ENCODE measurements at places on chromosomes 5 and 9.

GRCh38 chr5:101590384-101590783 lies 687.3 kb upstream of the ST8SIA4 start:
- DNase-seq = peak; percentile 3

DNA sequence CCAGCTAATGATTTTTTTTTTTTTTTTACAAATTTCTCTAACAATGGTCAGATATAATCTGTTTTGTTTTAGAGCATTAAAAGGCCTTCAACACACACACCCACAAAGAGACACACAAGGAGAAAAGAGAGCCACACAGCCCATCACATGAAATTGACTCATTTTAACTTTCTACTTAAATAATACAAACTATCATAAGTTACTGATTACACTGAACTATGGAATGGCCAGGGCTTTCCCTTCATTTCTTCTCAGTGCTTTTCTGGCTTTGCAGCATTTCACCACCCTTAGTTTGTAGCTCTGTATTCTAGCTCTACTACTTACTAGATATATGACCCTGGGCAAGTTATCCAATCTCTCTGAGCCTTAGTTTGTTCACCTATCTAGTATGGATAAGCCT lies 13.2 kb downstream of the REEP5 start:
- DNase-seq = no peak

DNA sequence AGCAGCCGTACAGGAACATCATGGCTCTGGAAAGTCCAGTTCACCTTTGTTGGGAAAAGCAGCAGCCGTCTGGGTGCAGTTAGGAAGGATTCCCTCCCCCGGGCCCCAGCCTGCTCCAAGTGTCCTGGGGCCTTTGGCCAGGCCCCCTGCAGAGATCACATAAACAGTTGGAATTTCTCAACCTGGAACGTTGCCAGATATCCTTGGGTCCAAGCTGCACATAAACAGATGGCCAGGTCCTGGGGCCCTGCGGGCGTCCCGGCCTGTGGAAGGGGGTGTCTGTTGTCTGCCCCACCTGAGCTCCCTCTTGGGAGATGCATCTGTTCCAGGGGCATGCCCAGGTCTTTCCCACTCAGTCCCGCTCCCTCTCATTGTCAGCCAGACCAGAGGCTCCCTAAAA lies 92.7 kb downstream of the COL5A1 start:
- DNase-seq = no peak

DNA sequence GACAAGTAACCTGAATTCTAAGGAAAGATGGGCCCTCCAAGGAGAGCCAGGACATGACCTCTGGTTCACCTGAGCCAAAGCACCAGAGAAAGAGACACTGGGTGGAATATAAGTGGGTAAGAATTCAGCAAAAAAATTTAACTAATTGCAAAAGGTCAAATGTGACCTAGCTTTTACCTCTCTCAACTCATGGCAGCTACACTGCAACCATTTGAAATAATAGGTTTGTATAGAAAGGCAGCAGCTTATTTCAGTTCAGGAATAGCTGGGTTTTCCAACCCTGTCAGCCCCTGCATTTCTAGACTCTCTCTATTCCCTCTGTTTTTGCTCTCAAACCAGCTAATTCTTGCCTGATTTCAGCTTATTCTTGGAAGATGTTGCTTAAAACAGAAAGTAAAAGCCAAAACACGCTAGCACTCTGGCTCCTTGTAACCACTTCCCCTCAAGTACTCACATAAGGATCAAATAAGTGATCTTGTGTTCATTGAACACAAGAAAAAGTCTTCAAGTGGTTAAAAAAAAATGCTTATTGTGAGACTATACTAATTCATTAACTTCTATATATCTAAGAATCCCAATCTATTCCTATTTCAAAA lies 101.1 kb upstream of the NR4A3 start:
- DNase-seq = peak; percentile 31

- peak; percentile 16 for DNase-seq
These were observed 33.0 kb upstream of the NFIB start for GRCh38 chr9:14346811-14347405.

DNA sequence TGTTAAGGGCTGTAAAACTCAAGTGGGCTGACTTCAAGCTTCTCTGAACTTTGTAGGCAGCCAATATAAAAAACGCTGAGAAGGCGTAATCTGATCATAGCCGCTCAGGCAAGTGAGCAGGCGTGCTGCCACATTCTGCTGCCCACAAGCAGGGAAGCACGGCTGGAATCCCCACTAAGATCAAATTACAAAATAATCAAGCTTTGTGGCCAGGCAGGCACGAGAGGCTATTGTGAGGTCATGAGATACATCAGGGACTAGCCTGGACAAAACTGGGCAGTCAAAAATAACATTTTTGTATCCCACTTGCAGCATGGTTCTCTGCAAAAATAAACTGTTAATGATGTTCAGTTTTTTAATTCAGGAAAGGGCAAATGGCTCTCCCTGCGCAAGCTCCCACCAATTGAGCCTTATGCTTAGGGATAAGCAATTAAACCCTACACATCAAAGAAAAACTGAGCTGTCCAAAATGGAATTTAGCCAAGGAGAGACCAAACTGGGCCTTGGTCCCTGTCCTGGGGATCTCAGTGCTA lies 64.0 kb downstream of the POU5F2 start:
- no peak for DNase-seq

DNA sequence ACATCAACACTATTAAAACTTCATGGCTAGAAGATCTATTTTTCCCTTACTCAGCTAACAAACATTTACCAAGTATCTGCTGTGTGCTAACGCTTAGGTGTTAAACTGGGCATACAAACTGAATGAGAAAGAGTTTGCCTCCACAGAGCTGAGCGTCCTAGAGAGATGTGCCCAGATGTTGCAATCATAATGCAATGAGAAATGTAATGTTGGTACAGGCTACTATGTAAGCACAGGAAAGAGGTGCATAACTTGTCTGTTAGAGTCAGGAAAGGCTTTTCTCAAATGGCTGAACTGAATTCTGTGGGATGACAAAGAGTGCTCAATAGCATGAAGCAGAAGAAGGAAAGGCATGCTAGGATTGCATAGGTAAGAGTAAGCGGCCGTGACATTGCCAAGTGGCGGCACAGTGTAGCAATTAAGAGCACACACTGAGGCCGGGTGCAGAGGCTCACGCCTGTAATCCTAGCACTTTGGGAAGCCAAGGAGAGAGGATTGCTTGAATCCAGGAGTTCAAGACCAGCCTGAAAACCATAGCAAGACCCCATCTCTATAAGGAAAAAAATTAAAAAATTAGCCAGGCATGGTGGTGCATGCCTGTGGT lies 137.8 kb downstream of the MEF2C start:
- DNase-seq = no peak

DNA sequence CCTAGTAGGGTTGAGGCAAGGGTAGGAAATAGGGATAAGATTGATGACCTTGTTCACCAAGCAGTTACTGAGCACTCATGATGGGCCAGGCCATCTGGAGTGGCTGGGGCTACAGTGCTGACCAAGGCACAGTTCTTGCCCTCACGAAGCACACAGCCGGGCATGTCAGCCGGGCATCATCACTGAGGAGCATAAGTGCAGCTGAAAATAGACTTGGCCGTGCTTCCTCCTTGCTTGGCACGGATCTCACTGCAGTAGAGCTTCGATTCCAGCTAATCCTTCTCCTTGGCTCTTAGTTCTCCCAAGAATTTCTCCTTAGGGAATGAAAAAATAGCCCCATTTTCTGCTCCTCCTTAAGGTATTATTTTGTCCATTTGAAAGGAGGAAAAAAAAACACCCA lies 116.6 kb downstream of the NMUR2 start:
- no peak for DNase-seq

GRCh38 chr5:94850960-94851359 lies 232.5 kb downstream of the SLF1 start:
- DNase-seq = no peak

GRCh38 chr9:99239341-99240060 lies 17.4 kb downstream of the SEC61B start:
- no peak for DNase-seq

DNA sequence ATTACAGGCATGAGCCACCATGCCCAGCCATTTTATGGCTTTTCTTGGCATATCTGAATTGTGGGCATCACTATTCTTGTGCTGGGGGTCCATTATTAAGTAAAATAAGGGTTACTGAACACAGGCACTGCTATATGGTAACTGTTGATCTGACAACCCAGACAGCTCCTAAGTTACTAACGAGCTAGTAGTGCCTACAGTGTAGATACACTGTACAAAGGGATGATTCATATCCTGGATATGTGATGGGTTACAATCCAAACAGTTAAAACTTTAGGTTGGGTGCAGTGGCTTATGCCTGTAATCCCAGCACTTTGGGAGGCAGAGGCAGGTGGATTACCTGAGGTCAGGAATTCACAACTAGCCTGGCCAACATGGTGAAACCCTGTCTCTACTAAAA lies 4.3 kb downstream of the CD14 start:
- DNase-seq = no peak

GRCh38 chr5:88483964-88484672 lies 215.5 kb upstream of the TMEM161B start:
- DNase-seq = no peak

DNA sequence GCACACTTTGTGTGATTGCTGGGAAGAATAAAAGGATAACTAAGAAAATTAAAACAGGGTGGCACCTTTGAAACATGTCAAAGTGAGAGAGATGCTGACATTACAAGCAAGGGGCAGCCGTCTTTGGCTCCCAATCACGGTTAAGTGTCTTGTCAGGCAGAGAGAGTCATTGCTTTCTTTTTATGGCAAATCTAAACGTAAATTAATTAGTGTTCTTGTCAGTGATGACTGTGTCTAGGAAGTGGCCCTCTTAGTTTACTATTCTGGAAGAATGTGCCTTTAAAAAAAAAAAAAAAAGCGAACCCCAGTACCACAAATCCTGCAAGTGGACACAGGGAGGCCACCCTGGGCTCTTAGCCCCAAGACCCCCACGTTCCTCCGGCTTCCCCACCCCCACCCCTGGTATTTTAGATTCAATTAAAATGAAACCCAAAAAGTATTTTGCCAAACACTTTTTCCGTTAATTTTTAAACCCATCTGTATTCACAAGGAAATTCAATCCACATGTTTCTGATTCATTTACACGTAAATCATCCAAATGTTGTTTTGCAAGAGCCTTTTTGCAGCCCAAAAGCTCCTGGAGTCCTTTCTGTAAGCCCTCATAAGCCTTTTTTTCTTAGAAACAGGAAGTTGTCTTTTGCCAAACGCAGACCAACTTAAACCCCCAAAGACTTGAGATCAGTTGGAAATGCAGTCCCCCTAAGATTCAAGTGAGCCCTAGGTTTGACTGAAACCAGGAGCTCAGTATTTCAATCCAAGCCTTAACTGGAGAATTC lies 399.3 kb downstream of the EBF1 start:
- DNase-seq = no peak

Data from GM20000 (cell line).